ENCODE measurements at places on chromosomes 12 and 14.

DNA sequence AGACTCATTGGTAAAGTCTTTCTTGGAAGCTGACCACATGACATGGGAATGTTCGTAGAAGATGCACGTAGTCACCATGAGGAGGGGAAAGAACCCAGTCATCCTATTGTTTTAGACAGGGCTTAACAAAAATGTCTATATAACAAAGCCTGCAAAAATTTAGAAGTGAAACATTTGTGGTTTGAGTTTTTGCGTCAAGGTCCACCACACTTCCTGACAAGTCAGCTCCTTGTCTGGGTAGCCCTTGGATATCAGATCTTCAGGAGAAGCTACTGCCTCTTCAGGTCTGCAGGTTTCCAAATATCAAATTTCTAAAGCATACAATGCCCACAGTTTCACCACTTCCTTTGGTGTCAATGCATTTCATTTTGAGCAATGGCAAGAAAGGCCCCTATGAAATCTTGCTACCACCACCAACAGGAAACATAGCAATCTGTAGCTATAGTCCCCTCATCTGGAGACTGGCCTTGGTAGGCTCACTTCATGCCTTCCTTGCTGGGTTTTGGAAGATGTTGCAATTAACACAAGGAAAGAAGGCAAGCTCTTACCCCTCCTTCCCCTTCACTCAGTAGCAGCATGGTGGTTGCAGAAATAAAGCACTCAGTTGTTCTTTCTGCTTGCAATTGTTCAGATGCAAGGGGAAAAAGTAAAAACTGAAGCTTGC is 235.2 kb downstream of the PCNX1 start:
- peak; percentile 24 for DNase-seq

DNA sequence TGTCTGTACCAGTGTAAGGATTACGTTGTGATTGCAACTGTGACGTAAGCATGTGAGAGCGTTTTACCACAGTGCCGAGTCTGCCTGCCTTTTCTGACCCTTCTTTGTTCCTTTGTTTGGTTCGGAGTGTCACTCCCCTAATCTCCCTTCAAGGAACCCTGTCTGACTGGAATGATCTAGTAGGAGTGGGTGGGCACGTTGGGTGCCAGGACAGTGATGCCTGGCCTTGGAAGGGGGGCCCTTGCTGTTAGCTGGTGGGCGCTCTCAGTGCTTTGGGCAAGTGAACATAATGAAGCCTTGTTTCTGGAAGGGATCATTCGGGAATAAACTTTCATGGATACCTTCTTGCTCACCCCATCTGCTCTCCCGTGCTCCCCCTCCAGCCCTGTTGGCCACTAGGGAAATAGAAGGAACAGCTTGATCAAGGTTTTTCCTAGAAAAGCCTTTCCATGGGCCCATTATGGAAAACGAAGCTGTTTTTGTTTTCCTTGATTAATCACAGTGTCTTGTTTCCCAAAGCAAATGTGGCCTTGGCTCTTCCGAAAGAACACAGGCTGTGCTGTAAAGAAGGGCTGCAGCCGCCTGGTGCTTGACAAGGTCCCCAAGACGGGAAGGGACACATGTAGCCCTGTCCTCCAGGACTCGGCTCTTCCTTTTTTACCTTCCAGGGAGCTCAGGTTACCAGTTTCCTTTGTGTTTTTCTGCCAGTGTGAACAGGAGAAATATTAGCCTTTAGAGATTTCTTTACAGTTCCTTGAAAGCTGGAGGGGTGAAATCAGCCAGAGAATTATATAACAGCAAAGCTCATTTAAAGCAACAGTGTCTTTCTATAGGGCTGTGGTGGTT is 215.5 kb downstream of the CRADD start:
- DNase-seq = peak; percentile 9

DNA sequence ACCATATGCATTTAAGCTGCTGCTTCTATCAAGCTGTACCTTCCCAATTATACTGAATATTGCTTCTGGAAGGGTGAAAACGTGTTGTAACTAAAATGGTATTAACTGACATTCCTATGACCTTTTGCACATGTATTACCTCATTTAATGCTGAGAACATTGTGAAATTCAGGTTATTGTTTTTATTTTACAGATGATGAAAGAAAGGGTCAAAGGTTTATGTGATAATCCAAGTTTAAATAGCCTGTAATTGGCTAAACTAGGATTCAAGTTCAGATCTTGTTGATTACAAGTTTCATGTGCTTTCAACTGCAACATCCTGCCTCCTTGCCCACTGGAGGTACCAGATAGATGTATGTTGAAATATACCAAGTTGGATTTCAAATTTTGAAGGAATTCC is 433.3 kb upstream of the PRICKLE1 start:
- no peak for DNase-seq

DNA sequence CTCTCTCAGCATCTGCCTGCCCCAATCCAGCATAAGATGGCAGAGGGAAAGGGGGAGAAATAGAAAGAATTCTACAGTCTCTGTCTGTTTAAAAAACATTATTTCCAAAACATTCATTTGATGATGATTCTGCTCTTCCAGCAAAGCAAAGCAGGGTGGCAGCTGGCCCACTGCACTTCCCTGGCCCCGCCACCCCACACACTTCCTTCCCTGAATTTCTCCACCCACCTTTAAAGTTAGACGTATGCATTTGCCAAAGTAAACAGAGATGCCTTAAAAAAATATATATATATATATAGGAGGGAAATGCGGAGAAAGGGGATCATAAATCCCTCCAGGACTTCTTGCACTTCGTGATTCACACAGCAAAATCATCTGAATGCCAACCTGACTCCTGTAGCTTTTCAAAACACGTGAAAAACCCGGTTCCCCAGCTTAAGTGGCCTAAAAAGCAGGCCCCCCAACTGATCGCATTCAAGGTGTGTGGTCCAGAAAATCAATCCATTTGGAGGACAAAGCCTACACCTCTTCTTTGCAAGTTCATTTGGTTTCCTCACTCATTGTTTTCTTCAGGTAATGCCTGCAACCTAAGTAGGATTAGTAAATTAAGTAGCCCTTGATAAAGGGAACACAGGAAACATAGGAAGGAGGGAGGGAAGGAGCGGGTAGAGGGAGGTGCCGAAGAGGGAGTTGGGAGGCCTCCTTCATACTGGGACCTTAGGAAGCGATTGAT is 68.8 kb downstream of the LLPH start:
- DNase-seq = peak; percentile 85

All from mesendoderm (in vitro differentiated cells).